ENCODE measurements at places on chromosomes 3 and 15.

GRCh38 chr3:16935781-16936180 lies 51.0 kb downstream of the PLCL2 start:
- no peak for DNase-seq

GRCh38 chr3:172102123-172102882 lies 62.9 kb downstream of the FNDC3B start:
- DNase-seq: peak; percentile 8

DNA sequence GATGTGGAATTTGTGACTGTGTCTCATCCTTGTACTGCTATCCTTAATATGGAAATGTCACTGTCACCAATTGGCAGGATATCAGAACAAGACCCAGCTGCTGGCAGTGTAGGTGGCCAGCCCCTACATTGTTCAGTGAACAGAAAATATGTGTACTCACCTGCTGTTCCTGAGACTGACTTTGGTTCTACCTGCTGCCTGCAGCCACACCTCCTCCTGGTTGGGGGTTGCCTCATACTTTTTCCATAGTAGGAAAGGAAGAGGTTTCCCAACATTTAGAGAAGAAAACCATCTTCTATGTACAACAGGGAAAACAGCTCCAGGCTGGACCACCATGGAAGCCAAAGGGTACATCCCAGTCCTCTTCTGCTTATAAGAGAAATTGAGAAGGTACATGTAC lies 35.9 kb downstream of the SLC12A1 start:
- no peak for DNase-seq

GRCh38 chr15:72197460-72198355 lies at the start of gene GRAMD2A:
GRAMD2A (minus strand) TSS chr15:72197787.
- DNase-seq: no peak

GRCh38 chr3:100899440-100900091 lies 93.7 kb downstream of the ABI3BP start:
- no peak for DNase-seq

DNA sequence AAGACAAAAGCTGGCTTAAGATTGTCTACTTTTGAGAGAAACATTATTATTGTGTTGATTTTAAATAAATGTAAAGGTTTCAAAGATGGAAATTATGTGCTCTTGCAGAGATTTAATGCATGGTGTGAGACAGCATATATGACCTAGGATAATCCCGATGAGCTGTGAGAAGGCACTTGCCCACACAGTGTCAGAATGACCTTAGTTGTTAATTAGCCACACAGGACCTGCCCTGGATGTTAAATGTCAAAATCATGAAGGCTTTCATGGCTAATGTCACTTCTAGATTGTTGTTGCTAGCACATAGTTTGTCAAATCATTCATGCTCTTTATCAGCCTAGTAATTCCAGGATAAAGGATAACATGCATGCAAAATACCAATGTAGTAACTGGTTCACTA lies 135.3 kb upstream of the GAP43 start:
- DNase-seq: no peak

- DNase-seq: no peak
Measured at GRCh38 chr3:14357463-14357862, 44.9 kb upstream of the SLC6A6 start.

- DNase-seq: peak; percentile 76
Measured at GRCh38 chr3:46998121-46998851, 18.8 kb downstream of the NBEAL2 start.

- peak; percentile 34 for DNase-seq
Measured at GRCh38 chr3:186772701-186773417, 10.5 kb upstream of the EIF4A2 start.

DNA sequence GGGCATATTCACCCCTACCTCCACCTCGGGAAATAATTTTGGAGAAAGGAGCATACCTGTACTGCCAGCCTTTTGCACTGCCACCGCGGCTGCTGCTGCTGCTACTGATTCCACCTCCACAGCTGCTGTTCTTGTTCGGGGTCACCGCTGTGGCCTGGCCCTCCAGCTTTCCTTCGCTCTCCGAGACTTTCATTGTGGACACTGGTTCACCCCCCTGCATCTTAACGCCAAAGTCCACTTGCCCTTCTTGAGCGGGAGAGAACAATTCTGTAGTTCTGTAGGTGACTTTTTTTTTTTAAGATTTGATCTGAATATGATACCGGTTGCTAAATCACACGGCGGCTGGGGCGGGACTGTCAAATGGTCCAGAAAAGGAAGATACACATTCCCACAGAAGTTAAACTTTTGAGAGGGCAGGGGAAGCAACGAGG lies 701 bp downstream of the OSBPL11 start:
- no peak for DNase-seq

- no peak for DNase-seq
Measured at GRCh38 chr15:26191193-26191592, 328.1 kb upstream of the ATP10A start.

GRCh38 chr3:122101646-122102045 lies 46.5 kb downstream of the CD86 start:
- no peak for DNase-seq

DNA sequence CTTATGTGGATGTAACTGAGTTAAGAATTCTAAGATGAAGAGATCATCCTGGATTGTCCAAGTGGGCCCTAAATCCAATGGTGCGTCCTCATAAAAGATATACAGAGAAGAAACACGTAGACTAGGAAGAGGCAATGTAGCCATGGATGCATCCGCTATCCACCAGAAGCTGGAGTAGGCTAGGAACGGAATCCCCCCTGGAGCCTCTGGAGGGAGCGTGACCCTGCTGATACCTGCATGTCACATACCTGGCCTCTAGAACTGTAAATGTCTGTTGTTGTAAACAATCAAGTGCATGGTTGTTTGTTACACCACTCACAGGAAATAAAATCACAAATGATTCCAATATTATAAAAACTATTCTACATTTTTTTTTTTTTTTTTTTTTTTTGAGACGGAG lies 254.5 kb upstream of the RORA start:
- DNase-seq: no peak

DNA sequence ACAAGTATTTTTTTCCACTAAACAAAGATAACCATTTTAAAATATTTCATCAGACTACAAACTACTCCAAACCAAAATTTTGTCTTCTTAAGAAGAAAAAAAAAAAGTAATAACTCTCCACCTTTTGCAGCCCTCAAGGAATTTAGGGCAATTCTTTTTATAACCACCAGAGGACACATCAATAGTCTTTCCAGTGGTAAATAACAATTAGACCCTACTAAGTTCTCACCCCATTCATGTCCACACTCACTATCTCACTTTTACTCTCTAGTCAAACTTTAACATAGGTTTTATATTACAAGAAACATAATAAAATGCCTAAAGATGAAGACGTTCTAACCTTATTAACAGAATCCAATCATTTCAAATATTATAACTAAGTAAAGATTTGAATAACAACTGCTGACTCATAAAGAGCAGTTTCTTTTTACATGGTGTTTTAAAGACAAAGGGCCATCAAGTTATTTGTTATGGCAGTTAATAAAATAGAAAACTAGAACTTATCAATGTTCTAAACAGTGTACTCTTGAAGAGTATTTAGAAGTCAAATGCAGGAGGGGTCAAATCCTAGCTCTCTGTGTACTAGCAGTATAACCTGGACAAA lies 33.0 kb downstream of the CCDC39 start:
- DNase-seq: no peak

DNA sequence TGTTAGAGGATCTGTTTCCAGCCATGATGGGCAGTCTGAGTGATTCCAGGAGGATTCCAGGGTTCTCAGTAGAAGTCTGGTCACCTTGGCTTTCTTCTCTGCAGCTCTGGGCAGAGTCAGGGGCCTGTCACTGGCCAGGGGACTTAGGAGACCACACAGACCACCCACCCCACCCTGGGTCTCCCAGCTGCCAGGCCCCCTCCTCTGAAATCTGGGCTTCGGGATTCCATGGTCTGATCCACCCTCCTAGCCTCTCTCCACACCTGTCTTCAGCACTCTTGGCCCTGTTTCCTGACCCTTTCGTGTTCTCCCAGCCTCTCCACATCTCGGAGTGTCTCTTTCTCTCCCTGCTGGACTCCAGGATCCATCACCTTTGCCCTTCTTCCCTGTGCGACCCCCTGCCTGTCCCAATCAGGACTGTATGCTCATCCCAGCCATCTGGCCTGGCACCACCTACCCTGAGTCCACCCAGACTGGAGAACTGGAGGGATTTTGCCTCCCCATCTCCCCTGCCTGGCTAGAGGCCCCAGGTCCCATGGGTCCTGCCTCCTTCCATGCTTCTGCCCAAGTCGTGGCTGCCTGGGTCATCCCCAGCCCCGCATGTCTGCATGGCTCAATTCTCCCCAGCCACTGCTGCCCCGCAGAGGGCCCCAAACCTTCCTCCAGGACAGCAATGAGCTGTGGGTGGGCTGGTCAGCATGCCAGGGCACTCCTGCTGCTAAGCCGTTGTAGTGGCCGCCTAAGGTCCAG lies 34.3 kb downstream of the GOLGA6L10 start:
- DNase-seq: no peak

DNA sequence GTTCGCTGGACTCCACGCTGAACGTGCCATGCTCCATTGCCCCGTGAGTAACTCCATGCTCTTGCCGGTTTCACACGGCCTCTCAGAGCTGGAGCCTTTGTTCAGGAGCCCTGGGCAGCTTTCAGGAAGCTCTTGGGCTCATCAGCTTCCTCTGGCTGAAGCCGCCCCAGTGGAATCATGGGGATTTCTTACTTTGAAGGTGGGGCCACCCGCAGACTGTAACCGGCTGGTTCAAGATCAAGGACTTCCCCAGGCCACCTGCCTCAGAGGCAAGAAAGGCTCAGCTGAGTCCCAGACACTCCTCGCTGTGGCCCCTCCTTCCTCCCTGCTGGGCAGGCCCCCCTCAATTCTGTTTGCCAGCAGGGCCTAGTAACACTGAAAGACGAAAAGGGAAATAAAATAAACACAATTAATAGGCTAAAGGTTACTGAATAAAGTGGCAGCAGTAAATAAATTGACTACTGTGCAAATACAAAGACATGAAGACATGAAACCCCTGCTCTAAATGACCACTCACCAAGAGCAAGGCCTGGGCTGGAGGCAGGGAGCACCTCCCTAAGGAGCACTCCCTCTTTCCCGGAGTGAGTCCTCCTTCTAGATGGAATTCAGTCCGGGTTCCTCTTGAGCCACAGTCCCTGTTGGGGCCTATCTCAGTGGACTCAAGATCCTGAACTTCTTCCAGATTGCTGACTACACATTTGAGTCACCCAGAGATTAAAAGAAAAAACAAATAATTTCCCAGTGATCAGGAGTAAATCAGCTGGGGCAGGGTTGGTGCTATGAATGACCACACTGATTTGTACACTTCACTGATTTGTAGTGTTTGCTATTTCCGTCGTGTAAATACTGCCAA lies 51.0 kb downstream of the ZDHHC19 start:
- DNase-seq: peak; percentile 6

DNA sequence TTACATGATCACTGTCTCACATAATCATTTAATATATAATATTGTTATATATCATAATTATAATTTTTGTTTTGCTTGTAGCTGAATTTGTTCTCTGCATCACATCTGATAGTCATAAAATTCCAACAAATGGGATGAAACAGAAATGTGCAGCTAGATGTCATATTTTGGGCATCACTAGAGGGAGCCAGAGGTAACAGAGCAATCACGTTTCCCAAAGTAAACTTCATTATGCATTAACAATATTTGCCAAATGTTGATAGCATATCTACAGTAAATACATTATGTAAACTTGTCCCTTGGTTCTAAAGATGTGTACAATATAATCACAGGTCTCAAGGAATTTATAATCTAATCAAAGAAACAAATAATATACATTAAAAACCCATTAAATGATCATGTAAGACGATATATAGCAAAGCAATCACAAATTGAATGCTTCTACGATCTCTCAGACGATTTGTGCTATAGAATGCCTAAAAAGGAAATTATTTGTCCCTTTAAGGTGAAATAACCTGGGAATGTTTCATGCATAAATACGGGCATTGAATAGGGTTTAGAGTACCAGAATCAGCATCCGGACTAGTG lies 234.2 kb upstream of the MCTP2 start:
- DNase-seq: no peak

DNA sequence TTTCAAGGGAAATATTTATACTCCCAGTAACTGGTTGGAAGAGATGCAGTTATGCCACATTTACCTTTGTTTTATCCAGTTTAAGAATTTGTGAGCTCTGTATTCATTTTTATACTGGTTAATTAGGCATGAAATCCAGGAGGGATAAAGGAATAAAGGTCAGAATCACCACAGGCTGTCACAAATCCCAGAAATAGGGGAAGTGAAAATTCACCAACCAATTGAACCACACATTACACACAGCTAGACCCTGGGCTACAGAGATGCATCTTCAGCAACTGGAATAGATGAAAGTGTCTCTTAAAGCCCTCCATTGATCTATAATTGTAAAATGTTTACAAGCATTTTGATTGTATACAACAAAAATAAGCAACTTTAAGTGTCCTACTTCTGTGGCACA lies 18.5 kb downstream of the SERPINI1 start:
- no peak for DNase-seq

DNA sequence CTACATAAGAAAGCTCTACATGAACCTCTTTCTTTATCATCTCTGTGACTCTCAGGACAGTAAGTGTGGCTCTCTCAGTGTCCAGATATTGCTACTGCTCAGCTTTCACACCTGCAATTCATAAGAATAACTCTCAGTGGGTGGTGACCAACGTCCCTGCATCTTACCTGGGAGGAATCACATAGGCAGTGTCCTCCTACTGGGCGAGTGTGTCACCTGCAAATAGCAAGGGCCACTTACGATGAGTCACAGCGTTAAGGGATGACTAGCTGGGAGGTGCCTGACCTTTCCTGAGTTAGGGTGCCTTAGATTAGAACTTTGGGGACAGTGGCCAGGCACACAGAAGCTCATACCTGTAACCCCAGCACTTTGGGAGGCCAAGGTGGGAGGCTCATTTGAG lies 90.8 kb upstream of the C3orf80 start:
- DNase-seq: no peak

DNA sequence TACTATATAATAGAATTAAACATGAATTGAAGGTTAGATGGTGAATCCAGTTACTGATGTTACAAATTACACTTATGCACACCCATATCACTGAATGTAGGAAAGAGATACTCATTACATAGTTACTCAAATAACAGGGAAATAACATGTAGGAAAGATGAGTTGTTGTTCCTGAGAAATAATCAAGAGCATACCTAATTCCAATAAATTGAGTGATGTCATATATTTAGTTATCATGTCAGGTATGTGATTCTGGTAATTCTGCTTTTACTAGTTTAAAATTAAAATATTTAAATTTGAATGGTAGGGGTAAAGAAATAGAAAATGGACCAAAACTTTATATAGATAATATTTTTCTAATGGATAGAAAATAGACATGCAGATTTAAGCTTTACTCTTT lies 102.6 kb upstream of the MYZAP start:
- no peak for DNase-seq

DNA sequence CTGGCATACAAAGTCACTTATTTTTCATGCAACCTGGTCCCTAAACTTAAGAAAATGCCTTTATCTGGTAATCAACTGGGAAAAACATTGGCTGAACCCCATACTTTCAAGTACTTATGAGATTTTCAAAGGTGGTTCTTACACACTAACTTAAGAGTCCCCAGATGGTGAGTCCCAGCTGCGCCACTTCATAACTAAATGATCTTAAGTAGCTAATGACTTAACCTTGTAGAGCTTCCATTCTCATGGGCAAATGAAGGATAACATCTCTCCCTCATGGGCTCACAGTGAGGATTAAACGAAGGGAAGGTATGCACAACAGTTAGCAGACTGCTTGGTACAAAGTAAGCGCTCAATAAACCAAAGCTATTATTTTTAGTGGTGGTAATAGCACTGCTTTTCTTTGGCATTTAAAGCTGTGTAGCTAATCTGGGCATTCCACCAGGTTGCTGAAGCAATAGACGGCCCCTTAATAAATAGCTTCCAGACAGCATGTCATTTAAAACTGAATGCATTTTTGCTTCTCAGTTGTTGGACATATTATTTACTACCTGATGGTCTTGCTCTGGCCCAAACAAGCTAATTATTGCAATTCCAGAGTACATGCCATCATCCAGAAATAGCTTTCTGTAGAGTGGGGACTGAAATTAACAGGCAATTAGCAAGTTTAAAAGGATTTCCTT lies 55.4 kb downstream of the LIPC start:
- no peak for DNase-seq
